ENCODE measurements at places on chromosomes 12 and 14.

DNA sequence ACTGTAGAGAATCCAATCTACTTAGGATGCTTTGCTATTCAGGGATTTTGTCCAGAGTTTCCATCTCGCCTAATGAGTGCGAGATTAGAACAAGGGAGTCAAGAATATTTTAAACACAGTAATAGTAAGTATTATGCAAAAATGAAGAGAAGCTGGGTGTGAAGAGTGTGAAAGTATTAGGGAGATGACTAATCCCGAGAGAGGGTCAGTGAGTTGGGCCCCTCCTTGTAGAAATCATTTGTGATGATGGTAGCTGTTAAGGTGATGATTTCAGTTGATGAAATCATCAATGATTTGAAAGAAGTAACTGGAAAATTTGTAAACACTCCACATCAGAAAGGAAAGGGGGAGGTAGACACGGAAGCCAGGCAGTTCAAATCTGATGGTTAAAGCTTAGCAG lies 478.9 kb upstream of the MGAT4C start:
- no peak for DNase-seq

- no peak for DNase-seq
Observed at GRCh38 chr14:38593476-38593875, 337.6 kb upstream of the CLEC14A start.

DNA sequence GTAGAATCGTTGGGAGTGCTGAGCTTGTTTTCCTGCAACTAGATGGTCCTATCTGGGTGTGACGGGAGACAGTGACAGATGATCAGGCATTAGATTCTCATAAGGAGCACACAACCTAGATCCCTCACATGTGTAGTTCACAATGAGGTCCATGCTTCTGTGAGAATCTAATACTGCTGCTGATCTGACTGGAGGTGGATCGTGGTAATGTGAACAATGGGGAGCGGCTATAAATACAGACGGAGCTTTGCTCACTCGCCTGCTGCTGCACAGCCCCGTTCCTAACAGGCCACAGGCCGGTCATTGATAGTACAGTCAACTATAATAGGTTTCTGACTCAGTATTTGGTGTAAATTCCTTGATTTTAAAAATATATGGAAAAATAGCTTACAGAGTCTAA lies 138.8 kb downstream of the GLT1D1 start:
- no peak for DNase-seq

GRCh38 chr14:52950898-52951680 lies at the start of gene FERMT2:
Gene FERMT2 (minus strand): TSS chr14:52951050. CDS start chr14:52950568, 482 bp downstream.
- DNase-seq = no peak

DNA sequence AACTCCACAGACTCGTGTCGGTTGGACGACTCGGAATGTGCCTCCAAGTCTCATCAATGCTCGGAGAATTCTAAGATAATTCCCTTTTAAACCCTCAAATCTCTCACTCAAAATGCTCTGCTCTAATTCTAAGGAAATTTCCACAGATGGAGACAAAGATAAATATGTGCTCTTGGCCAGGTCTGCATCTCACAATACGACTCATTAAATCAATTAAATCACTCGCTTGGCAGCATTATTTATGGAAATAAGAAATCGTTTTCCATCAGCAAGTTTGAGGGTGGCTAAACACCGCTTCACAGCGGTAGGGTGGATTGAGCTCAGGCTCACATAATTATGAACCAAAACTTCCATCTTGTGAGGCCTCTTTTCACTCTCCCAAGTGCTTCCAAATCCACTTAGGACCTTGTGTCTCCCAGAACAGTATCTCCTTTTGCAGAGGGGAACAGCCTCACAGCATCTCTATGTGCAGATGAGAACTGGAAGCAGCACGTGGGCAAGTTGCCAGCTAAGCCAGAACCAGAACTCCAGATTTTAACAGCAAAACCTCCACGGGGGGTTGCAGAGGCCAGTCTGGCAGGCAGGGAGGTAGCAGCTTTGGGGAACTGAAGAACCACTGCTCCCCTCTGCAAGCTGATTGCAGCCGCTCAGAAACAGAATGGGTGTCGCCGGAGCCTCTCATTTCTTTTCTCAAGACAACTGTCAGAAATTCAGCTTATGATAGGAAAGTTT lies 43.8 kb downstream of the RIMBP2 start:
- DNase-seq = no peak

DNA sequence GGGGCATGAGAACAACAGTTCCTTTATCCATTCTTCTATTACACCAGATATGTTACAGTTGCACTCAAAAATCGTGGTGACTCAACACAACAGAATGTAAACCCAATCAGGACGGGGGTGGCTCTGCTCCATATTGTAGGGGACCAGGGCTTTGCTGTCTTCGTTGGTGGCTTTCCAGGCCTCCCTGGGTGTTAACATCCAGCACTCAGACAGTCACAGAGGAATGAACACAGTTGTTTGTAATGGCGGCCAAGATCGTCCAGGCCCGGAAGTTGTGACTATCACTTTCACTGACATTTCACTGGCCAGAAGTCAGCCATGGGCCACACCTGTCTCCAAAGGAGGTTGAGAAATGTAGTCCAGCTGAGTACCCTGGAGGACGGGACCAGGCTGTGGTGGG lies 204.1 kb downstream of the CACNA1C start:
- DNase-seq = no peak

- DNase-seq = no peak
Observed at GRCh38 chr12:40300490-40300889, 75.7 kb downstream of the LRRK2 start.

DNA sequence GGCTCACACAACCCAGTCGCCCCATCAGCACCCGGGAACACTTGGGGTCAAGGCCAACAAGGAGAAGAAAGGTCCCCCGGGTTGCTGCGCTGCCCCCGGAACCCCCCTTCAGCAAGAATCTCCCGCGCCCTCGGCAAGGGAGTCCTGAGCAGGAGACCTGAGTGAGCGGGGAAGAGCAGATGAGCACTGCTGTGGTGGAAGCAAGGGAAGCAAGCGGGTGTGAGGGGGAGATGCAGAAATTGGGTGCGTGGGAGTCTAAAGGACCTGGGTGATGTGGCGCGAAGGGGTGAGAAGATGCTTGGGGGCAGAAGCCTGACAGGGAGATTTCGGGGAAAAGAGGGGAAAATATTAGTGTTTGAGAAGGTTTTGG lies 105.5 kb upstream of the PRB2 start:
- no peak for DNase-seq

GRCh38 chr14:68085742-68086141 lies 266.2 kb downstream of the RAD51B start:
- no peak for DNase-seq

DNA sequence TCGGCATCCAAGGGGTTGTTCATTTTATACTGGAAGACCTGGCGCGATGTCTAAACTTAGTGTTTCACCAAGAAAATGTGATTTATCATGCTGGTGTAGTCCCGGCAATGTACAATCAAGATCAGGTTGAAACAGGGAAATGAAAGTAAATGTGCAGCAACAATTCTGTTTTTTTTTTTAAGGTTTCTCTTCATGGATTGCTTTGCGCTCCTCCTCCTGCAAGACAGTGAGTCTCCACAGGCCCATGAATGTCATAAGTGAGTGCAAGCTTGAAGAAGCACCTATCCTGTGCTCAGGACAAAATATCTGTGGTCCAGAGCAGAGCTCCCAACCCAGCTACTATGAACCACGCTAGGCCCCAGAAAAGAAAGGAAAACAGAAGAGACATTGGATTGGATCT lies 143.4 kb downstream of the KCNK10 start:
- DNase-seq = no peak

- DNase-seq = no peak
Observed at GRCh38 chr12:122394626-122395194, 27.8 kb downstream of the CLIP1 start.

DNA sequence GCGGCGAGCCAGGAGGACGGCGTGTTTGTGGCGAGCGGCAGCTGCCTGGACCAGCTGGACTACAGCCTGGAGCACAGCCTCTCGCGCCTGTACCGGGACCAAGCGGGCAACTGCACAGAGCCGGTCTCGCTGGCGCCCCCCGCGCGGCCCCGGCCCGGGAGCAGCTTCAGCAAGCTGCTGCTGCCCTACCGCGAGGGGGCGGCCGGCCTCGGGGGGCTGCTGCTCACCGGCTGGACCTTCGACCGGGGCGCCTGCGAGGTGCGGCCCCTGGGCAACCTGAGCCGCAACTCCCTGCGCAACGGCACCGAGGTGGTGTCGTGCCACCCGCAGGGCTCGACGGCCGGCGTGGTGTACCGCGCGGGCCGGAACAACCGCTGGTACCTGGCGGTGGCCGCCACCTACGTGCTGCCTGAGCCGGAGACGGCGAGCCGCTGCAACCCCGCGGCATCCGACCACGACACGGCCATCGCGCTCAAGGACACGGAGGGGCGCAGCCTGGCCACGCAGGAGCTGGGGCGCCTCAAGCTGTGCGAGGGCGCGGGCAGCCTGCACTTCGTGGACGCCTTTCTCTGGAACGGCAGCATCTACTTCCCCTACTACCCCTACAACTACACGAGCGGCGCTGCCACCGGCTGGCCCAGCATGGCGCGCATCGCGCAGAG lies 873 bp downstream of the PLXNC1 start:
- DNase-seq = no peak

DNA sequence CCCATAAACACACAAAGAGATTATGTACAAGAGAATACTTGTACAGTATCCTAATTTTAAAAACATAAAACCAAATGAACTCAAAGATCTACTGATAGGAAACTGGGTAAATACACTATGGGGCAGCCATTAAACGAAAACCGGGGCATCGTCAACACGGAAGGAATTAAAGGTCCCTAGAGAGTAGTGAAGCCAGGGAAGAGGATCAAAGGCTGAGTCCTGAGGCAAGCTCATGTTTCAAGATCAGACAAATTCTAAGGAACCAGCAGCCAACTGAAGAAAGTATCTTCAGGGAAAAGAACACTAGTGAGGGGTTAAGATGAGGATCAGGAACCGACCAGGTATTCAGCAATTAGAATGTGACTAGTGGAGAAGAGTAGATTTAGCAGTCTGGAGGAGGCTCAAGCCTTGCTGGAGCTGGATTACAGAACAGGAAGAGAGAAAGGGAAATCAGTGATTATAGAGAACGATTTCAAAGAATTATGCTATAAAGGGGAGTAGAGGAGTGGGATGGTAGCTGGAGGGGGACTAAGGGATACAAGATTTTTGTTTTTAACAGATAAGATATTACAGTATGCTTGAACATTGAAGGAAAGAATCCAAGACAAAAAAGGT lies 23.7 kb downstream of the SEL1L start:
- no peak for DNase-seq

DNA sequence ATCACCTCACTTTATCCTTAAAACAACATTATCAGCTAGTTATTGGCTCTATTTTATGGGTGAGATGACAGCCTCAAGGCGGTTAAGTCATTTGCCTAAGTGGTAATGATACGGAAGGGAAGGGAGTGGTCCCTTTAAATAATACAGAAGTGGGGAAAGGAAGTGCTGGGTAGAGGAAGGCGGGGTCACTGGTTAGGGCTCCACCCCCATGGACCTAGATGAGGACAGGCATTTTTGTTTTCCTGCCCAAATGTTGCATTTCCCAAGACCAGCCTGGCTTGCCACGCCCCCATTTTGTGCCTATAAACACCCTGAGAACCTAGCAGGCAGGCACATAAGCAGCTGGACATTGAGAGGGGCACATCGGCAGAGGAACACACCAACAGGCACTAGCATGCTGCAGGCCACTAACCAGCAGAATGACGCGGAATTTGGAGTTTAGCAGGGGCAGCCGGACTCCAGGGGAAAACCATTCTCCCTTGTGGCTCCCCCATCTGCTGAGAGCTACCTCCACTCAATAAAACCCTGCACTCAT lies 100.9 kb downstream of the EPS8 start:
- no peak for DNase-seq

- no peak for DNase-seq
Observed at GRCh38 chr12:58554522-58555157, 365.7 kb downstream of the LRIG3 start.

DNA sequence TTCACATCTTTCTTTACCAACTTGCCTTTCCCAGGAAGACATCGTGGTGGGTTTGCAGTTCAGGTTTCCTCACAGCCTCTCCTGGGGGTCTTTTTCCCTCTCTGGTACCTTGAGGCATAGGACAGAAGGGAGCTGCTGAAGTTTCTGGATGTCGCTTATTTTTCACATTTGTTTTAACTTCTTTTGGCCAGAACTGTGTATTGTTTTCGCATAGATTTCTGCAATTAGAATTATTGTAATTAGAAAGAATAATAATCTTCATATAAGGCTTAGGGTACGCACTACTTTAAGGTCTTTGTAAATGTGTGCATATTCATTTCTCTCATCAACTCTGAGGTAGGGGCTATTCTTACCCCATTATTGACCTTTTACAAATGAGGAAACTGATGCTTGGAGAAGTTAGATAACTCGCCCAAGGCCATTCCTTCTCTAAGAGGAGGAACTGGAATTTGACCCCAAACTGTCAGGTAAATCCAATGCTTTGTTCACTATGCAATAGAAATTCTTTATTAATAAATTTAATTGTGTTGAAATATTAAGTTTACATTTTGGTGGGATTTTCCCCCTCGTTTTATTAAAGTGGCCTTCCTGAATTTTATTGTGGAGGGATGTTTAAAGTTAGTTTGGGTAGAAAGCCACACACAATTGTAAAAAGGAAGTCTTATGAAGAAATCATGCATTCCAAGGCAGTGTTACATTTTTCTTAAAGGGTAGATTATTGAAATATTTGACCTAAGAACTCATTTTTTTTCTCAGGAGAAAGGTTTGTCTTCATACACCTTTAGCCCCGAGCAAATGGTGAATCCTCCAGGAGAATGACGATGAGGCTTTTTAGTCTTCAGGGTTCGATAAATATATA lies 12.1 kb upstream of the SLC38A2 start:
- DNase-seq = no peak

DNA sequence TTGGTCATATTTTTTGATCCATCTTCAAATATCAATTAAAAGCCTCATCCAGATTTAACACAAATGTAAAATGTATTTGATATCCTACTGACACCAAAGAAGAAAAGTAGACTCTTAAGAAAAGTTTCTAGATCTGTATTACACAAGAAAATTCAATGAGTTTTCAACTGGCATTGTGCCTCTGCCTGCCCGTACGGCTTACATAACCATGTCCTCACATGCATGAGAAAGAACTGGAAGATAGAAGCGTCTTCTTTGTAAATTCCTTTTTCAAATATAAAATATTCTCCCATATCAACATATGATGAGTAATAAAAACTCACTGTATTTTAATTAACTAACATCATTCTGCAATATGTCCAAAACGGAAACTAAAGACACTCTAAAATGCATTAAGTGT lies 7.2 kb downstream of the ANKS1B start:
- DNase-seq = no peak

DNA sequence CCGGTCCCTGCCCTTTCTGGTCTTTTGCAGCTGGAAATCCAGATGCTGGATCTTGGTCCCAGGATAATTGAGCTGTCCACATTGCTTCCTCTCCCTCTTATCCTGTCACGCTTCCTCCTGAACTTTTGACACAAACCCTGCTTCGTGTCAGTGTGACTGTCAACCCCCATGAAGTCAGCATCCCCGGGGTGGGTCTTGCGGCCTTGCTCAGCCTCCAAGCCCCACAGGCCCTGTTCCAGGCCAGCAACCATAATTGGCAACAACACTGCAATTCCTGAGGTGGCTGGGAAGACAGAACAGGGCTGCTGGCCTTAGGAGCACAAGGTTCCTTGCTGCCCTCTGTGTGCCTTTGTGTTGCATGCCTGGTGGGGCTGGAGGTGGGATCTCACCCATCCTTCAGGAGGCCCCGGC lies 74.9 kb downstream of the NTF3 start:
- no peak for DNase-seq

GRCh38 chr14:95156161-95157047 lies 925 bp downstream of the DICER1 start:
- peak; percentile 12 for DNase-seq
